ENCODE measurements at places on chromosomes 3 and 15. TPM values are rescaled to one million over a fixed set of nuclear protein-coding genes. Genes with fewer than 3 reads are reported as not detected.

The THRB gene
- polyA plus RNA-seq = 4.5 TPM

DNA sequence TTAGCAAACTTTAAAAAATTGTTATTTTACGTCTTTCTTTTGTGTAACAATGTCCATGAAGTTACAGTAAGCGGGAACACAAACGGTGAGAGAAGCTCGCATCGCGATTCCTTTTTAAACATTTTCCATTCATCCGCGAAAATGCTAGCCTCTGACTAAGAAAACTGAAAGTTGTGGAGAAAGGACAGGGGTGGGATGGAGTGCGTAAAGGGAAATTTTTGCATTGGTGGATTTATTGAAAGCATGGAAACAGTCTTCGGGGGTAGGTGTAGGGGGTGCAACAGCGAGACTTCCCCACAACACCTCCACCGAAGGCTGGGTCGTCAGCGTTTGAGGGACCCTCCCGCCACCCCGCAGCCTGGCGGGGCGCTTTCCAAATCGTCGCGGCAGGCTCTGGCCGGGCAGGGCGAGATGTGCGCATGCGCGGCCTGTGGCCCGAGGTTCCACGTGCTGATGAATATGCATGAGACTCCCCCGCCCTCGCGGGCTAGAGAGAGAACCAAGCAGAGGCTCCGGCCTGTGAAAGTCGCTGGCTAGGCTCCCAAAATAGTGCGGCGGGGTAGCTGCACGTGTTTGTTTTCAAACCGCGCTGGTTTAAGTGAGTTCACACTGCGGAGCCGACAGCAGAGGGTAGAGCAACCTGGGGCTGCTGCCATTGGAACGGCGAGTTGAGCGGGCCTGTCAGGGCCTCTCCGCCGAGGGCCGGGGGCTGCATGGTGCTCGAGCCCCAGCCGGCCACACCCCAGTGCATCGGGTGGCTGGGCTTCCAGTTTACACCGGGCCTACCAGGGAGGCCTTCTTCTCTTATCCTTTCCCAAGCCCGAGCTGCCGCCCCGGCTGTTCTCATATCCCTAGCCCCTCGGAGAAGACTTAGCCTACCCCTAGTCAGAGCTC is 9.9 kb downstream of the ZIC1 start:
- DNase-seq = peak; percentile 85

GRCh38 chr3:193554811-193555210 is at the start of gene ATP13A4:
Gene ATP13A4 (minus strand): TSS chr3:193554895. CDS start chr3:193554799, 96 bp downstream.
- DNase-seq = peak; percentile 29

DNA sequence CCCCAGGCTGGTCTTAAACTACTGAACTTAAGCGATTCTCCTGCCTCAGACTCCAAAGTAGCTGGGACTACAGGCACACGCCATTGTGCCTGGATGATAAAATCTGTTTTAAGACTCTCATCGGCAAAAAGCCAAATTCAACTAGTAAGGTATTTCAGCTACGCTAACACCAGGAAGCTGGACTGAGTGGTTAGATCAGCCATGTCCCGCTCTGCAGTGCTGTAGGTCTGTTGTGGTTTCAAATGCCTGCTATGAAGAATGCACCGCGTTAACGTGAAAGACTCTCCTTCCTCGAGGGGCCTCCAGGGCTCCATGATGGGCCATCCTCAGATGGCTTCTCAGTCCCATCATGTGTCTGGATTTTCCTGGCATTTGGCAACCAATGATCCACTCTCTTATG is 70.2 kb downstream of the PCOLCE2 start:
- DNase-seq = no peak

The GPR156 gene
- polyA plus RNA-seq = 0.17 TPM

DNA sequence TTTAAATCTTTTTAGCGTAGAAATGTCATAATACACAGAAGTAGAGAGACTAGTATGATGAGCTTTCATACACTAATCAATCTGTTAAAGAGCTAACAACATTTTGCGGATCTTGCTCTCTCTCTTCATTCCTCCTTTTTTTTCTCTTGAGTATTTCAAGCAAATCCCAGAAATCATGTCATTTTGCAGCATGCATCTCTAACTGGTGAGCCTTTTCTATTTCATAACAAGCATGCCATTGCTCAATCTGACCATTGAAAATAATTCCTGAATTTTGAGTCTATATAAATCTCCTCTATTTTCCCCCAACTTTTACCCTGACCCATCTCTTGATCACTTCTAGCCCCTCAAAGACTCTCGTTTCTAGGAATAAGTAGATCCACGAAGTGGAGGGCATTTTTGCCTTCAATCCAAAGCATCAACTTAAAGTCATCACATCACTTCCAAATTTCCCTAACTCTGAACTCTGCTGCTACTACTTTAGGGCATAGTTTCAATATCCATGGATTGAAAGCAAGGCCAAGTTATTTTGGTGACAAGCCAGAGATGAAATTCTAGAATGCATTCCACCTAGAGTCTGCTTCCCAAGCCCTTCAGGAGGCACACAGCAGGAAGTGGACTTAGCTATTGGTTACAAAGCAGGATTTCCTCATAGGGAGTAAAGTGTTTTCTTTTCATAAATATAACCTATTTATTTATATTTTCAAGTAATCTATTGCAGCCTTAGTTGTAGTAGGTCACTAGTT is 253.5 kb upstream of the ZPLD1 start:
- no peak for DNase-seq

GRCh38 chr3:30332196-30333021 is 274.0 kb upstream of the TGFBR2 start:
- DNase-seq = no peak

DNA sequence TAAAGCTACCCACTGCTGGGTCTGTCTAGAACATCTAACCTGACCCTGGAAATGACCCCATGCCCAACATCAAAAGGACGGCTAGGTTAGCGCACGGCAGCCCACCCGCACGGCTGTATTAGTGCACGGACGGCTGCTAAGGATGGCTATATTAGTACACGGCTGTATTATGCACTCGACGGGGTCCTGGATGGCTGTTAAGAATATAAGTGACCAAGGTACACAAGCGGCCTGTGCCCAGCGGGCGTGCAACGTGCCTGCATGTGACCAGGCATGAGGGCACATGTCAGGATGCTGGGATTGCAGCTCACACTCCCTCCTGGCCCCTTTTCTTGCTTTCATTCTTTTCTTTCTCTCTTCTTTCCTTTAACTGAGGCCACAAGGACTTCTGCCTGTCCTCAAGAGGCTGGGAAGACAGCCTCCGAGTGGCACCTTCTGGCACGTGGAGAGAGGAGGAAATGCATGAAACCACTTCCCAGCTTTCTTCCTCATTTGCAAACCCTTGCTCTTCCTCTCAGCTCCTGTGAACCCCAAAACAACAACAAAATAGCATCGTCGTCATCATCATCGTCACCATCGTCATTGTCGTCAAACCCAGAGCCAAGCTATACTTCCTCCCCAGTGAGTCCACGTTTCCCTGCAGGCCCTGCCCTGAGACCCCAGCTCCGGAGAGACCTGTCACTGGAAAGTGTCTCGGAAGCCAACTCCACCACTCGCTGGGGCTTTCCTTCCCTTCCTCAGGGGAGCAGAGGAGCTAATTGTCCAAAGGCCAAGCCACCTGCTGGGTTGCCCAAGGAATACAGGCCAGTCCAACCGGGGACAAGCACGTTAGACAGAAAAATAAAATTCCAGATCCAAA is 101.8 kb downstream of the CHSY1 start:
- no peak for DNase-seq
